Activated T-cell treated with anti-CD3 and anti-CD28 coated beads, Interleukin-2, amount 50 U/mL, for 24 hours (primary cell): ENCODE measurements at places on chromosomes 6 and 20.

GRCh38 chr6:103344554-103345163 is 1515.1 kb downstream of the HACE1 start:
- no peak for DNase-seq

DNA sequence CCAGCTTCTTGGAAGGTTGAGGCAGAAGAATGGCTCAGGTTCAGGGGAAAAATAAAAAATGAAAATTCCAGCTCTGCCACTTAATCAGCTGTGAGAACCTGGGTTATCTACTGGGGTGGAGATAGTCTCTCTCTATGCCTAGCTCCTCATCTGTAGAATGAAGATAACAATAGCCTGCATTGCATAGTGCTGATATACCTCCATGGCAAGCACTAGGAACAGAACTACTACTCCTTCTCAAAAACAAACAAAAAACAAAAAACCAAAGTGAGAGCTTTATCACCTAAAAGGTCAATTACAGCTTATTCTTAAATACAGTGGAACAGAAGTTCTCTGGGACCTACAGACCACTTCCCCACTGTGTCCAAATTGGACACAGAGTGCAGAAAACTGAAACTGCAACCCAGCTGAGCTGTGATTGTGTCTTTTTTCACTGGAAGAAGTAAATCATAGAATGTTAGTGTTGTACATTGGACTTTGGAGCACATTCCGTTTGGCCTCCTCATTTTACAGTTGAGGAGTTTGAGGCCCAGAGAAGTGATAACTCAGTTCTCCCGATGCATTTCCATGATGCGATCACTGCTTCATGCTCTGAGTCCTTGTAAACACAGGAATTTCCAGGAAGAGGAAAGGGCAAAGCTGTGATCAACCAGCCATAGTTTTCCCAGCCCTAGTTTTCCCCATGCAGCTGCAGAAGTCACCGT is 23.3 kb downstream of the MTFR2 start:
- DNase-seq = no peak

GRCh38 chr6:144712541-144712940 is 427.4 kb downstream of the UTRN start:
- no peak for DNase-seq

DNA sequence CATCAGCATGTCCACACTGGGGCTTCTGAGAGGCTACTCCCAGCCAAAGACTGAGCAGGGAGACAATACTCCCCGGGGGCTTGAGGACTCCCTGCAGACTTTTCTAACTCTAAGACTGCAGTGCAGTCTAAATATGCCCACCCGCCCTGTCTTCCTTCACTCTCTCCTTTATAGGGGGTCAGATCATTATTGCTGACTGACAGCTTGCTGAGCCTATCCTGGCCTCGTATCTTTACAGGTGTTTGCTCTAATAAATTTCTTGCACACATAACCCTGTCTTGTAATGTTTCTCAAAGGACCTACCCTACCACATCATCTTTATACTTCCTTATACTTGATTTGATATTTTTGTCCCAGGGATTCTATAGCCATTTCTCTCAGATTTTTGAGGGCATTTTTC is 39.4 kb upstream of the MOCS1 start:
- DNase-seq = no peak

DNA sequence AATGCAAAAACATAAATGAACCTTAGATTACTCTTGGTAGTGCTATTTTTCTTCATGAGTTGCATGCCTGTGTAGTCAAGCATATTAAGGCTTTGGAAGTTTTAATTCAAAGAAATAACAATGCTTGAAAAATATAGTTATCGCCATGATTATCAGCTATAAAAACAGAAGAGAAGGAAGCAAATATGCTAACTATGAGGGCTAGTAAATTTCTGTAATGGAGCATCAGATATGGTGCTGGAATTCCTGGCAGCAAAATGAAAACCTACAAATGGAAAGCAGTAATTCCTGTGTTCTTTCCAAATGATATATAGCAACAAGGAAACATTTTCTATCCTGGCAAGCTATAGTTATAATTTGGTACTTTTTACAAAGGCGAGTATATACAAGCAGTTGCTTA is 29.7 kb downstream of the DOP1A start:
- DNase-seq = no peak
